Stimulated activated CD4-positive, alpha-beta T cell treated with anti-CD3 and anti-CD28 coated beads, TNF-alpha, amount 100 ng/mL, for 4 hours (primary cell): ENCODE measurements at places on chromosomes 4 and X.
A peak's percentile ranks its signal among the peaks of the same experiment; 100 is the strongest.

GRCh38 chr4:7894677-7895181 lies 44.9 kb downstream of the AFAP1 start:
- no peak for DNase-seq

DNA sequence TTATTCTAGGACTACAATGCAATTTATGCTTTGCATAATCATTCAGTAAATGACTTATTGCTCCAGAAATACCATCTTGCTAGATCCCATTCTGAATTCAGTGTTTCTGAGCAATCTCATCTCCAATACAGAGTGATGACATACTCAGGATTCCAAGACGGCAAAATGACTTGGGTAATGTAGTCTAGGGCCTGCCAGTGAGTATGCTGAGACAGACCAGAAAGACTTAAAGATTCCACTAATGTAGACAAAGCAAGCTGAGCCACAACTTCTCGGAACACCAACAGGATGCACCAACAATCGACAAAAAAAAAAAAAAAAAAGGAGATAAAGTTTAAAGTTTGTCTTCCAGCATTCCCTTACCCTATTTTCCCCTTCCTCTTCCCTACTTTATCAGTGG lies 919 bp upstream of the SEC24B start:
- DNase-seq = no peak

- no peak for DNase-seq
Observed at GRCh38 chr4:151676301-151676700, 84.5 kb downstream of the GATB start.

DNA sequence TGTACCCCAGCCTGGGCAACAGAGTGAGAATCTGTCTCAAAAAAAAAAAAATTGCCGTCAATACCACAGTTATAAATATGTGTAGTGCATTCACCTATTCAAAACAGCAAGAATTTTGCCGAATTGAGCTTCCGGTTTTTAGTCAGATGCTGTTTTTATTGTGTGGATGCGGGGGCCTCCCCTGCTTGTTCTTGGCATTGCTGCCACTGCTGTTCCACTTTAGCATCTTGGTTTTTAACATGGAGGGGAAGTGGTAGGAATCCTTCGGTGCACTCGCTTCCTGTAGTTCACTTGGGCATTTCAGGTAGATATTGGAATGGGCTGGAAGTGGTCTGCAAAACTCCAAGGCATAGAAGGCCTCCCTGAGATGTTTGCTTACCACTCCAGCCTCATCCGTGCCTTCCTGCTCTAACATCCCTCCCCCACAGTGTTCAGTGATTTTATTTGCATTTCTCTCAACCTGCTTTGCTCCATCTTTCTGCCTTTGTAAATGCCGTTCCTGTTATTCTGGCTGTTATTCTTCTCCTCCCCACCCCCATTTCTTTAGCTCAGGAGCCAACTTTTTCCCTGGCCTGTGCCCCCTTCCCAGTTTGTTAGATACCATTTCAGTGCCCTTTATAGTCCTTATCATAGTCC lies 25.5 kb downstream of the MOB1B start:
- DNase-seq = no peak

- DNase-seq = no peak
Observed at GRCh38 chrX:154120567-154120966, 23.1 kb upstream of the MECP2 start.

- DNase-seq = no peak
Observed at GRCh38 chrX:73850124-73851013, 287.4 kb downstream of the CHIC1 start.

DNA sequence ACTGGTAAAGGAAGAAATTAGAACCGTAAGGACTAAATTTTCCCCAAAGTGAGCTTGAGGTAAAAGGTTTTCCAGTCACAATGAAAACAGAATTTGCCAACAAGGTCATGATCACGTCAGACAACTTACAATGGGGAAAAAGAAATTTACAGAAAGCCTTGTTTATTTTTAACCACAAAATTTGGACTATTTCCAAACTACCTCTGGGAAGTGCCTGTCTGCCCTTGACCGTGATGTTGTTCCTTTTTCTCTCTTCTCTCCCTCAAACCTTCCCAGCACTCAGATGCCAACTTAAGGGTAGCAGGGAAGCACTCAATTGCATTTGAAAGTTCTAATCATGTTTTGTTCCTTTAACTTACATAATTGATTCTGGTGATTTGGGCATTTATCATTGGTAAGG lies 32.5 kb downstream of the MEPE start:
- no peak for DNase-seq

- no peak for DNase-seq
Observed at GRCh38 chr4:48558819-48559218, 68.8 kb downstream of the ZAR1 start.

- DNase-seq = no peak
Observed at GRCh38 chr4:24923002-24923401, 10.2 kb upstream of the CCDC149 start.

- no peak for DNase-seq
Observed at GRCh38 chrX:104564921-104565703, 887 bp upstream of the IL1RAPL2 start.

GRCh38 chr4:40254608-40255392 lies 58.0 kb downstream of the RHOH start:
- DNase-seq = no peak

GRCh38 chr4:123891881-123892280 lies 495.3 kb downstream of the SPRY1 start:
- DNase-seq = no peak

DNA sequence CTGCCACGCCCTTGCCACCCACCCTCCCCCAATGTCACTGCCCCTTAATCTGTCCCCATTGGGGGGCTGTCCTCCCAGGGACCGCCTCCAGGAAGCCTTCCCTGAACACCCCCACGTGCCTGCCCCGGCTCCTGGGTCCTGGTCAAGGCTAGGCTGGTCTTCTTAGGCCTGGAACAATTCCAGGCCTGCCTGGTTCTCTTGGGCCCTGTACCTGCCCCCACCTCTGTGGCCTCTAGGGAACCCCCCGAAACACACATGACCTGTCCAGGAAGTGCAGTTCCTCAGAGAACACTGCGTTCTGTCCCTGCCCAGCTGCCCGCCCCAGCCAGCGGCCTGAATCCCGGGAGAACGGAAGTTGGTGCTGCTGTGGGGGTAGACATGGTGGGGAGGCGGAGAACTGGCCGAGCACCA lies 5.1 kb downstream of the MXD4 start:
- no peak for DNase-seq

GRCh38 chr4:61521451-61521850 lies 321.3 kb downstream of the ADGRL3 start:
- DNase-seq = no peak

DNA sequence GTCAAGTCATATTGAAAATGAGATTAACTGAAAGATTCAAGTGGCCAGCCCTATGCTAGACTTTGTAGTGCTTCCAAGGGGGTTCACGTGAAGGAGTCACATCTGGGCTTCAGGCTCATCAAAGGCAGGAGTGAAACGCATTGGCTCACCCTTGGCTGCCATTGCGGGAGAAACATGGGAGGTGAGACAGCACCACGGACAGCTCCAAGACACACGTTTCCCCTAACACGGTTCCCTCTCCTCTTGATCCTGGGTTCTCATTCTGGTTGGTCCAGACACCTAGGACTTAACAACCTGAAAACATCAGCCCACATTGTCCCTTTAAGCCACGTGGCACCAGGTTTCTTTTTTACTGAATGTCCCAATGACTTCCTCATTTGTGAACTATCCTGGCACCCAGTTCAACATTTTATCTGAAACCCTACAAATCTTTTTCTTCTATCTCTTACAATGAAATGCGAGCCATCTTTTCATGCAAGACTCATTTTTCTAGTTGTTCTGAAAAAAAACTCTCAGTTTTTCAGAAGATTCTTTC lies 279.0 kb upstream of the VCX3A start:
- no peak for DNase-seq

- DNase-seq = no peak
Observed at GRCh38 chrX:355329-356050, 31.2 kb downstream of the PPP2R3B start.

GRCh38 chr4:154564311-154564710 lies 1.5 kb downstream of the FGB start:
- DNase-seq = no peak

GRCh38 chr4:71355045-71355444 lies 16.2 kb downstream of the SLC4A4 start:
- no peak for DNase-seq

DNA sequence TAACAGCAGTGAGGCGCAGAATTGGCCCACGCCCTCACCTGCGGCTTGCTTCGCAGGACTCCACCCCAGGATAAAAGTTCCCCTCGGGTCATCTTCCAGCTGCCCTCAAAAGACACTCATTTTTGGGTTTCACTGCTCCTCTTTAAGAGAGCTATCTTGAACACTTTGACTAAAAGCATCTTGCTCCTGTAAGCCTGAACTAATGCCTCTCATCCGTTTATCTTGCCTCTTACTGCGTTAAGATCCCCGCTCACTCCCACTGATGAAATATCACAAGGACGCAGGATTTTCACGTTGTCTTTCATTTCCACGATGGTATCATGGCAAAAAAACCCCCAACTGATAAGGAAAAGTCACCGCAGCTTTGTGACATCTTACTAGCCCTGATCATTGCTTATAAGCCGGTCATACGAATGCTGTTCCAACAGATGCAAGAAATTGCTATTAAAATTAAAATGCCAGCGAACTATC lies 591 bp upstream of the ACSL4 start:
- DNase-seq = no peak

- no peak for DNase-seq
Observed at GRCh38 chr4:55398966-55399365, 3.2 kb downstream of the TMEM165 start.

GRCh38 chr4:76377911-76378310 lies 43.0 kb downstream of the CCDC158 start:
- peak; percentile 4 for DNase-seq
